CD4-positive, CD25-positive, alpha-beta regulatory T cell (primary cell): ENCODE measurements at places on chromosomes 7 and 10. TPM values are rescaled to one million over a fixed set of nuclear protein-coding genes. Genes with fewer than 3 reads are reported as not detected.
A peak's percentile ranks its signal among the peaks of the same experiment; 100 is the strongest.

Gene ABCC2
- polyA plus RNA-seq: 0.47 TPM

Gene GBX1
- not detected for polyA plus RNA-seq

Gene NUDT13
- polyA plus RNA-seq: 0.72 TPM

Gene OR2A12
- not detected for polyA plus RNA-seq

Gene CRCP
- polyA plus RNA-seq: 25.6 TPM

Gene PPP1R17
- not detected for polyA plus RNA-seq

Gene NUTM2B
- not detected for polyA plus RNA-seq

Gene ANXA8L1
- polyA plus RNA-seq: not detected

GRCh38 chr7:98116656-98117461, 10.2 kb downstream of the LMTK2 start:
- no peak for DNase-seq

DNA sequence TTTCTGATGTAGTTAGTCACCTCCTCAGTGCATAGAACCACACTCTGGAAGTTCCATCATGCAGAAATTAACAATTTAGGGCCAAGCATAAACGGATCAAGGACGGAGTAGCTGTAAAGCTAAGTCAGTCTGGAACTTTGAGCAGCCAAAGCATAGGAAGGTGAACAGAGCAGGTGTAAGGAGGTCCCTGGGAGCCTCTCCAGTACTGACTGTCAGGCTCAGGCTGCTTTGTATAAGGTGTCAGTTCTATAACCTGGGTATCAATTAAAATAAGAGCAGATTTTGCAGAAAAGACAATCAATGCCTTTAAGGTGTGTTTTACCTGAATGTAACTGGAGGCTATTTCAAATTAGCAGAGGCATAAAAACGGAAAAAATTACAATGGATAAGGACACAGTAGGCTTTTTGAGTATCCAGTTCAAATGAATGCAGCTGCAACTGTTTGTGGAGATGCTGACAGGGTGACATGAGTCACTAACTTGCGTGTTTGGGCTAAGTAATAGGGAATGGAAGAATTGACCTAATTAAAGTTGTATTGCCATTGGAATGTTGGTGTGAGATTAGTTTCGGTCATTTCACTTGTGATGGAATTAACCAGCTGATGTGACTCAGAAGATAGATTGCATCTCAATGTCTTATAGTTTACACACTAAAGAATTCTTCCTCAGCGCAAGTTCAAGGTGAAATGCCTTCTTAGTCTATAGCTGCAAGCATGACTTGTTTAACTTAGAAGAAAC, 417.9 kb upstream of the CNTNAP2 start:
- no peak for DNase-seq

DNA sequence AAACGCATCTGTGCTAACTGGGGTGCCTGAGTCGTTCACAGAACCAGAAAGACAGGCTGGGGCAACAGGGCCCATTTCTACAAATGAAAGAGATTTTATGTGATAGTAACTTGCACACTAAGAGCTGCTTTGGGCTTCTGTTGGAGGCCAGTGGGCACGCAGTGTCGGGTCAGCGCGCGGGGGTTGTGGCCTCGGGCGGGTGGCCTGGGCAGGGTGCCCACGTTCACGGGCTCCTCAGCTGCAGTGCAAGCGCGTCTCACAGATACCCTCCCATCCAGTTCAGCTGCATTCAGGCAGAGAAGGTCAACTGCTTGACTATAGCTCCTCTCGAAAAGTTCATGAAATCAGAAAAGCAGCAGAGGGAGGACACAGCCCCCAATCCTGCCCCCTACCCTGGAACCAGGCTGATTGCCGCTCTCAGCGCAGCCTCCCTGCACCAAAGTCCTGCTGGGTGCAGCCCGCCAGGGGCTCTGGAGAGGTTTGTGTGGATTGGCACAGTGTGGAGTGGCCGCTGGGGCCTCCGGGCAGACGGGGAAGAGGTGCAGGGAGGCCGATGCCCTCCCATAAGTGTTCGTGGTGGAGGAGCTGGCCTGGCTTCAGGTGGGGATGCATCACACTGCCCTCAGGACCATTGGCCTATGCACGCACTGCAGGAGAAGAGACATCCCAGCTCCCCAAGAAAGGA, 582.8 kb downstream of the TCERG1L start:
- DNase-seq: no peak

- no peak for DNase-seq
These were observed 32.1 kb downstream of the AFAP1L2 start for GRCh38 chr10:114372179-114372578.

- peak; percentile 4 for DNase-seq
These were observed 49.3 kb downstream of the PPP1R17 start for GRCh38 chr7:31735991-31736982.

- DNase-seq: no peak
These were observed 51.9 kb downstream of the NEURL1 start for GRCh38 chr10:103545366-103545765.
